Hippocampal formation (tissue), 2 donors: ENCODE measurements at places on chromosomes 1 and 21.

DNA sequence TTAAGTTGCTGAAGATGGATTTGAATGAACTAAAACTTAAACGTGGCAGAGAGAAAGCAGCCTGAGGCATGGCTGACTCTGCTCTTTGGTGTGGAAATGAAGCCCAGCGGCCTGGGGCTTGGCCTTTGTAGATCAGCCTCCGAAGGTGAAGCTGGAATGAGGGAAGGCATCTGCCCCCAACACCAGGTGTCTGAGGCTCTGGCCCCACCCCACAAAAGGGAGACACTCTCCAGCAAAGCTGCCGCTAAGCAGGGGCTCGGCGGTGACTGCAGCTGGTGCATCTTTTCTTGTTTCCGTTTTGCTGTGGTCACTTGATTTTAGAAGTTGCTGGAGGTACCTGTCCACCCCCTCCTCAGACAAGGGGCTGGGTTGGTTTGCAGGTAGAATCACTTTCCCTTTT is 38.2 kb upstream of the NID1 start:
- DNase-seq, result no peak

DNA sequence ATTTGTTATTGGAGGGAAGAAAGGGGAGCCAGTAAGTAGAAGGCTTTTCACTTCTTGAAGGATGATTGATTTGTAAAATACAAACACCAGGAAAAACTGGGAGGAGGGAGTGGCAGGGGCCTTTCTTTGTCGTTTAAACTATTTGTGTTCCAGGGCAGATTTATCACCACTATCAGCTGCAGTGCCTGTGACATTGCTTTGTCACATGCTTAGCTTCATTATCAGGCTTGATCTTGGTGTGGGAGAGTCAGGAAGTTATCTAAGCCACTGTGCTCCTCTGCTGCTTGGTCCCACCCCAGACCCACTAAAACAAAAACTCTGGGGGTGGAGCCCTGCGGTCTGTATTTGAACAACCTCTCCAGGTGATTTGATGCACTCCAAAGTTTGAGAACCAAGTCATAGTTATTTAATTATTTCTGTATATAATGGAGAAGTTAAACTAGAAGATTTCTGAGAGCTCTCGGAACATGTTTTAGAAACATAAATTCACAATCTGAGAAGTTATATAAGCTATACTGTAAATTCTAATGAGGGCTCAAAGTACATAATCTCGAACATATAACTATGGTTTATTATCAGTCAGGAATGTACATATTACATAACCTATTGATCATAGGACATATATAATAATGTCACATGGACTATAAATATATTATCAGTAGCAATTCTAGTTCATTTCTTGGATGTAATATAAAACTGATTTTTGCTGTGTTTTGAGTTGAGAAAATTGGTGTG is 87.9 kb downstream of the CDC14A start:
- DNase-seq, result no peak

GRCh38 chr1:22875841-22876240 is 96.8 kb downstream of the LACTBL1 start:
- DNase-seq, result no peak

- no peak for DNase-seq
Observed at GRCh38 chr1:205800427-205800826, 12.6 kb downstream of the SLC41A1 start.

- no peak for DNase-seq
Observed at GRCh38 chr1:159923203-159924024, 1.9 kb downstream of the TAGLN2 start.

GRCh38 chr1:197695961-197696360 is 79.3 kb downstream of the DENND1B start:
- DNase-seq, result no peak
